ENCODE measurements at places on chromosomes 5 and 9. TPM values are rescaled to one million over a fixed set of nuclear protein-coding genes. Genes with fewer than 3 reads are reported as not detected.

Gene EIF4EBP3
- 2.8 TPM for polyA plus RNA-seq

Gene OCLN
- 2.1 TPM for polyA plus RNA-seq

Gene PRR16
- 27.2 TPM for polyA plus RNA-seq

Gene ERAP2
- polyA plus RNA-seq, result 2.7 TPM

Gene KIF12
- not detected for polyA plus RNA-seq

Gene KIF3A
- 8.9 TPM for polyA plus RNA-seq

Gene SLC23A1
- 0.10 TPM for polyA plus RNA-seq

Gene ITK
- not detected for polyA plus RNA-seq

Gene PCDHA9
- polyA plus RNA-seq, result 0.02 TPM

Gene TNC
- 265 TPM for polyA plus RNA-seq

Gene NMUR2
- not detected for polyA plus RNA-seq

Gene SV2C
- polyA plus RNA-seq, result not detected

Gene PSMD5
- 57.6 TPM for polyA plus RNA-seq

Gene TERT
- not detected for polyA plus RNA-seq

Gene CTNNAL1
- polyA plus RNA-seq, result 60.6 TPM

Gene SPATA31D4
- polyA plus RNA-seq, result not detected

Gene GAPT
- polyA plus RNA-seq, result not detected

Gene CCNI2
- not detected for polyA plus RNA-seq

Gene C6
- polyA plus RNA-seq, result 0.22 TPM

Gene SH3PXD2B
- 39.1 TPM for polyA plus RNA-seq

Gene TTLL11
- polyA plus RNA-seq, result 5.4 TPM

- no peak for DNase-seq
Observed at GRCh38 chr5:110951373-110951791, 120.1 kb upstream of the TSLP start.

DNA sequence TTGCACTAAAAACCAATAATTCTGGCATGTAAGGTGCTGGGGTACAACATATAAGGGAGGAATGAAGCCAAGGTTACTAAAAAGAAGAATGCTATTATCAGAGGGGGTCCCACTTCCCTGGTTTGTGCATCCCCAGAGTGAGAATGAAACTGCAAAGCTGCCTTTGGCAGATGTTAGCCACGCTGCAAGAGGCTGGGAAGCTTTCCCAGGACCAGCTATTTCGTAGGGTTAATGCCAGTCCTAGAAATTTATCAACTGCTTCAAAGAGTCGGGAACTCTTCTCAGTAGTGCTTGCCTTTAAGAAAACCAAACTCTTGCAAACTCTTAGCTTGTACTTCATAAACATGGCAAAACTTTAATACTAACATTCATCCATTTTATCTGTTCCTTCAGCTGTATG, 87.5 kb upstream of the NR5A1 start:
- DNase-seq, result no peak

- DNase-seq, result no peak
Observed at GRCh38 chr5:151115272-151115905, 34.6 kb upstream of the TNIP1 start.

DNA sequence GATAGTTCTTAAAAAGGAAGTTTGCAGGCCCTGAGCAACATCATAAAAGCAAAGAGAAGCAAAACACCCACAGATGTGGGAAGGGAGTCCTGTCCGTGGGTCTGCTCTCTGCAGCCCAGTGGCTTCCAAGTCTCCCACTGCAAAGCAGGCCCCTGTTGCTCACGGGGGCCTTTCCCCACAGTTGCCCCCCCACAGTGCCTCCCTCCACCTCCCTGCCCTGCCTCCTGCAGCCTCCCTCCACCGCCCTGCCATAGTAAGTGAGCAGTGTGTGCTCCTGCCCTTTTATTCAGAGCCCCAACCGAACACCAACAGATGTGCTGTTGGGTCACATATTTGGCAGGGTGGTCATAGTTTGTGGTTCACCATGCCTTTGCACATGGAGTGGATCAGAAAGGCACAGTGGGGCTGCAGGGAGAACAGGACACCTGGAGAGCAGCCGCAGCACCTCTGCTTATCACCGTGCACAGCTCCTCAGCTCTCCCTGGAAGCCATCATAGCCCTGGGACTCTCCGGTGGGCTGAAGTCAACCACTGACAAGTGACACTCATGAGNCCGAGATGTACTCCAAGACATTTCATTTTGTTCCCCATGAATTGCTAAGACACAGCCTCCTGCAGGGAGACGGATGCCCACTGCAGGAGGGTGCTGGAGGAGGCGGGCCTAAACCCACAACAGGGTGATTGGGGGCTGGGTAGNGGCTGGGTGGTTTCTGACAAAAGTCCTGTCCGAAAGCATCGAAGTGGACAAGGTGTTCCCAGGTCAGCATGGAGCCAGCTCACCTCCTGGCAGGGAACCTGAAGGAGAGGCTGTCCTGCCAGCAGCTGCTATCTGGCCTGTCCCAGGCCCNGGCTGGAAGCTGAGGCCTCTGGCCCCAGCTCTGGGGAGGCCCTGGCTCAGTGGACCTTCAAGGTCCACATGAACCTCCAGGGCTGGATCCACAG, 278.9 kb downstream of the GADD45G start:
- no peak for DNase-seq

- DNase-seq, result no peak
Observed at GRCh38 chr5:16595881-16596580, 20.8 kb downstream of the RETREG1 start.

DNA sequence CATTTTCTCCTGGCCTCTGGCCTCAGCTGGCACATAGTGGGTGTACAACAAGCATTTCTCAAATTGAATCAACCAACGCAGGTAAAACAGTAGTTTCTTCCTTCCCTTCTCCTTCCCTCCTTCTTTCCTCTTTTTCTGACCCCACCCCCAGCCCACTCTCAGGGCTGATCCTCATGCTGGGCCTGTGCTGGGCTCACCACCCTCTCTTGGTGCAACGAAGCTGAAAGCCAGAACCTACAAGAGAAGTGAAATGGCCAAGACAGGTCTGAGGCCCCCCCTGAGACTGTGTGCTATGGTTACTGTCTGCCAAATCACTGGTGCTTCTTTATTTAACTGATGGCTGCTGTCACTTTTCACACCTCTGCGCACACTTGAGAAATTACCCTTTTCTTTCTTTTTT, 53.0 kb upstream of the BOD1 start:
- DNase-seq, result no peak

- DNase-seq, result no peak
Observed at GRCh38 chr9:102842423-102842822, 152.7 kb upstream of the CYLC2 start.

DNA sequence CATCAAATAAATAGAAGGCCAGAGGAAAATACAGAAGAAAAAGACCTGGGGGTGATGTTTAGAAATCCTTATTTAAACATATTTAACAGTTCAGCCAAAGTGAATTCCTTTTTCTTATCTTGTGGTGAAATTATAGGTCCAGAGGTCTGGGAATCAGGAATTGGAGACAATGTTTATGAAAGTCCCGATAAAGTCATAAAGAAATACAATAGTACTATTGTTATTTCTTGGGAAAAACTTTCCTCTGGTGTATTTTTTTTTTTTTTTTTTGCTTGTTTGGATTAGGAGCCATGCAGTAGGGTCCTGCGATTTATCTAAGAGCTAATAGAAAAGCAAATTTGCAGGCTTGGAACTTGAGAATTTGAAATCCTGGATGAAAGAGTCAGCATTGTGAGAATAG, 426 bp downstream of the C7 start:
- no peak for DNase-seq

DNA sequence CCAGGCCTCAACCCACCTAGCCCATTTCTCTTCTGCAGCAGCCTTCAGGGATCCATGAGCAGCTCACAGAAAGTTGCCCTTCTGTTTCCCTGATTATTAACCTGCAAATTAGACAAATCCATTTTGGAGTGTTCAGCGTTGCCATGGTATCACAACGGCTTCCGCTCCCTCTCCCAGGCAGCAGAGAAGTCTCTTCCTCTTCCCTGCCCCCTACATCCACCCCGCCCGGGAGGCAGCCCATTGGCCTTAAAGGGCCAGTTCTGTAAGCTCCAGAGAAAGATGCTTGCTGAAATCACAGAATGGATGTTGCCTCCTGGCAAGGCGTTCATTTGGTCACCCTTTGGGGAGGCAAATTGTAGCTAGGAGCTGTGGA, 47.7 kb upstream of the BOD1 start:
- DNase-seq, result no peak

- no peak for DNase-seq
Observed at GRCh38 chr5:75653521-75653920, 42.3 kb downstream of the ANKDD1B start.

DNA sequence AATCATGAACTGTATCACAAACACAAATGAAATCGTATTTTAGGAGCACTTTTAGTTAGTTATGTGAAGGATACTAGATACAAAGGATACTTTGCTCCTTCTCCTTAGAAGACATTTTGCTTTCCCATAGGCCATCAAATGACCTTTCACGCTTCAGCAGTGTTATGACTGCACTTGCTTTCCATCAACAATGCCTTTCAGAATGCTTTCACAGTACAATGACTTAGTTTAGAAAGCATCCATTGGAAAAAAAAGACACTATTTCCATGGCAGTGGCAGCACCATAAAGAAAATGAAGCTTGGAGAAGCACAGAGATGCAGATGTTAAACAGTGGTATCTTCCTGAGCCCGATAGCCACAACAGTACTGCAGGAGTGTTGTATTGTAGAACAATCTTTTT, 203.9 kb downstream of the PCSK1 start:
- DNase-seq, result no peak

DNA sequence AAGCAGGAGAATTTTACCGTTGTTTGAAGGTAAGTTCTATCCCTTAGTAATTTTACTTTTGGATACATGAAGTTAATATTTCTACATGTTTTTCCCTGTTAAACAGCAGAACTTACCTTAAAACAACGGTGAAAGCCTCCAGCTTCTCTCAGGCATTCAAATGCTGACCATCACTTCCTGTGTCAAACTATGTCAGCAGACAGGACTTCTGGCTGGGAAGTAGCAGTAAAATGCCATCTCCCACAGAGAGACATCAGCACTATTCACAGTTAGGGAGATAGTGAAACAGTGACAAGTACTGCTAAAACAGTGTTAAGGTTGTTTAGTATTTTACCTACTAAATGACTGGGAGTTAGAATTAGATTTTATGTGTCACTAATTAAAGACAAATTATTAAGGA, 34.2 kb upstream of the GOLGA1 start:
- no peak for DNase-seq

- no peak for DNase-seq
Observed at GRCh38 chr9:79572608-79573411, 1.0 kb downstream of the TLE4 start.

GRCh38 chr5:139636975-139637408, 11.2 kb upstream of the CXXC5 start:
- no peak for DNase-seq

- DNase-seq, result no peak
Observed at GRCh38 chr5:67880876-67881275, 334.7 kb upstream of the PIK3R1 start.

DNA sequence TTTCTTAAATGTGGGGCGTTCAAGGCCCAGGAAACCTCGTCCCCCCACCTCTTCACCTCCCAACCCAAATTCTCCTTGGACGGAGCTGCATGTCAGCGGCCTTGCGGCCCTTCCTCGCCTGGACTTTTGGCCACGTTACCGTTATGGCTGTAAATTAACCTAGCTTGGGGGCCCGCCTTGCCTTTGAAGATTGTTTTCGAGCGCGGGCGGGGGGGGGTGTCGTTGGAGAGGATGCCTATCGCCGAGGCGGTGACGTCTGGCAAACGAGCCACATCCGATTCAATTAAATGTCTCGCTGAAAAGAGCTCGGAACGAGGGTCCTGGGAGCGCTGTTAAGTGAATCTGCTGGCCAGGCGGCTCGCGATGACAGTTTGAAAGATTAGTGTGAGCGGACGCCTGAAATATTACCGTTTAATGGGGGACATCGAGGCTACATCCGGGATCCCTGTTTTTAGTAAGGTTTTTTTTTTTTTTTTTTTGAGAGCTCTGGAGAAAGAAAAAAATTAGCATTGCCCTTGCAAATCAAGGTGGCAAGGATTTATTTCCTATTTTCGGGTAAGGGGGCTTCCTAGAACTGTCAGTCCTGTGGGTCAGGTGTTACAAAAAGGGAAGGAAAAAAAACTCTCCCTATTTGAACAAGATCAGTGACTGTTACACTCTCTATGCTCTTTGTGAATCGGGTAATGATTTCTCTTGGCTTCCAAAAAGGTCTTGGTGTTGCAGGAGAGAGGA, 2.3 kb upstream of the NKX2-5 start:
- no peak for DNase-seq

- DNase-seq, result no peak
Observed at GRCh38 chr9:115057559-115057958, 60.4 kb downstream of the TNC start.

GRCh38 chr5:101717721-101718120, 578.4 kb downstream of the SLCO4C1 start:
- no peak for DNase-seq

DNA sequence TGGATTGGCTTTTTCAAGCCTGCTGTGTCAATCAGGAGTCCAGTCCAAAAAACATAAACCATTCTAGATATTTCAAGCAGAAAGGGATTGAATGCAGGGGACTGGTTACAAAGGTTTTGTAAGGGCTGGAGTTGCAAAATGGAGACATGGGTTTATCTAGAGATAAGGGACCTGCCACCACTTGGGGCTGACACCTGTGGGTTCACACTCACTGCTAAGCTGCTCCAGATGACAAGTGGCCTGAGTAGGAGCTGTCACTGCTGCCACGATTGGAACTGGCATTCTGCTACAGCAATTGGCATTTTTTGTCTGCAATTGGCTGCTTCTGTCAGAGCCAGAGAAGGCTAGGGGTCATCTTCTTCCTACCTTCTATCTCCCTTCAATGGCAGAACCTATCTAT, 66.3 kb upstream of the ZFR start:
- DNase-seq, result no peak

GRCh38 chr5:144549580-144549979, 378.9 kb downstream of the KCTD16 start:
- peak; percentile 24 for DNase-seq

- DNase-seq, result peak; percentile 52
Observed at GRCh38 chr5:149887622-149888183, 56.9 kb downstream of the PDE6A start.

DNA sequence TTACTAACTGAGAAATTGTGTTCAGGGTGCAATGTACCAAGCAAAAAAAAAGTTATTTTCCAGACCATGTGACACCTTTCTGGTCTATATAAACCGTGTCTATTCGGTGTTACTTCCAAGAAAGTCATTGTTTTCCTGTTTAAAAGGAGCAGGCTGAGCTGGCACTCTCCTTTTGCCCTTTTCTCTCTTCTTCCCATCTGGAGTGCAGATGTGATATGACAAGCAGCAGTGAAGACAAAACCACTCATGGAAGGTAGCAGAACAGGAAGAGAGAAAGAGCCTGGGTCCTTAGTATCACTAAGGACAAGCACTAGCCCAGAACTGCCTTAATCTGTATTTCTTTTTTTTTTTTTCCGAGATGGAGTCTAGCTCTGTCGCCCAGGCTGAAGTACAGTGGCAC, 25.6 kb downstream of the LYRM7 start:
- DNase-seq, result no peak

GRCh38 chr5:103093727-103094126, 26.2 kb downstream of the GIN1 start:
- DNase-seq, result no peak

- no peak for DNase-seq
Observed at GRCh38 chr9:99138424-99139284, 33.7 kb downstream of the TGFBR1 start.

DNA sequence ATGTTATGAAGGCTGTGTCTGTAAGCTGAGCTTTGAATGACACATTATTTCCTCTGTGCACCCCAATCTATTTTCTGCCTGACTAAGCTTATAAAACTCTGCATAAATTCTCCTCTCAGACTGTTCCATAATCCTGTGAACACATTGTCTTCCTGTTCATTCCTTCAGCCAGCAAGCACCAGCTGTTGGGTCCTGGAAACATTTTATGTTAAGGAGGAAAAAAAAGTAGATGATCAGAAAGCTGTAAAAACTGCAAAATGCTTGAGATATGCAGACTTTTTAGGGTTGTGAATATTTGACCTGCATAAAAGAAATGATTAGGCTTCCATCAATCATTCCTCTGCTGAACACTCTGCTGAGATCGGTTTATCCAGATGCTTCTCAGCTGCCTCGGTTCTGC, 1246.0 kb upstream of the DMAC1 start:
- DNase-seq, result no peak

Measured in AG04450 (cell line).